ENCODE measurements at places on chromosomes 5 and 9.
A peak's percentile ranks its signal among the peaks of the same experiment; 100 is the strongest.

DNA sequence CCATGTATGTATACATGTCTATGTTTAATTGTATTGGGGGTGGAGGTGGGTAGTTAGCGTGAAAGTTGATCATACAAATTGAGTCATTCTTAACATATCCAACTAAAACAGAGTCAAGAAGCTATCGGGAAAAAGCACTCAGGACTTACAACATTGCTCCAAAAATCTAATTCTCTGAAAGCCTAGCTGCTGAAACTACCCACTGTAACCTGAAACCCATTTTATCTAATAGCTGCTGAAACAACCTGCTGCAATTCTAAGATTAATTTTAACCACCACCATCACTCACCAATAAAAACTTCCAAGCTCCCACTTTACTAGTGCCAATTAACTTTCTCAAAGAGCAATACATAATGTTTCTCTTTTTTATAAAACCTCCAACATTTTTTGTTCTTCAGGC is 32.2 kb downstream of the KCNV2 start:
- DNase-seq = no peak

DNA sequence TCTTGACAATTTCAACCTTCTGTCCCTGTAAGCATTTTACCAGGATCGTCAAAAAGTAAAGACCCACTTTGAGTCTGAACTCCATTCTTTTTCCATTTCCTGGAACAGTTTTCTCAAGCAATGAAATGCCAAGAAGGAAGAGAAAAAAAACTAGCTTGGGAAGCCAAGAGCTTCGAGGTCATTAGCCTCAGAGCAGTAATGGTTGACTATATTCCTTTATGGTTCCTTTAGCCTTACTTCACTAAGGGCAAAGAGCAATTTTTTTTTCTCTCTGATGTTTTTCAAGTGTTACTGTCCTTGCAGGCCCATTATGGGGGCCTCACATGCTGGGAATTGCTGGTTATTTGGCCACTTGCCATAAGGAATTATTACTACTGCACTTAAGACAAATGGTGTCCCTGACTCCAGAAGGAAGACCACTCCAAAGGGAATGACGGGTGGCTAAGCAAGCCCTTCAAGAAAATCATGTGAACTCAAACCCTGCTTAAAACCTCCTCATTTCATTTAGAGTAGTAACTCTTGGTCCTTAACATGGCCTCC is 37.1 kb downstream of the BNC2 start:
- no peak for DNase-seq

- DNase-seq = no peak
These were observed 369 bp downstream of the OCLN start for GRCh38 chr5:69492923-69493395.

DNA sequence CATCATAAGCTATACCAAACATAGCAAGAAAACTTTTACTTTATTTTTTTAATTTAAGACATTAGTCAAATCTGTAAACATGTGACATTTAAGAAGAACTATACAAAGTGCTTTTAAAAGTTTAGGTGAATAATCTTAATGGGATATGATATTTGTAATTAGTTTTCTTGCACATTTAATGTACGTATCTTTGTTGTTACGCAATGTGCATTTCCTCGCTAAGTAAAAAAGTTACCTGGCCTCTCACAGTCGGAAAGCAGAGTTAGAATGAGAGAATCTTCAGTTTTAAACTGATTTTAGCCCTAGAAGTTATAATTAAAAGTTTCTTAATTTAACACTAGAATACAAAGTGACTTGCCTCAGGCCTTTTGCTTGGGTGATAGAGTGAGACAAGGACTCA is 589.8 kb downstream of the DMRTA1 start:
- DNase-seq = no peak

- peak; percentile 30 for DNase-seq
These were observed 83.5 kb upstream of the MINAR2 start for GRCh38 chr5:129664336-129664937.

DNA sequence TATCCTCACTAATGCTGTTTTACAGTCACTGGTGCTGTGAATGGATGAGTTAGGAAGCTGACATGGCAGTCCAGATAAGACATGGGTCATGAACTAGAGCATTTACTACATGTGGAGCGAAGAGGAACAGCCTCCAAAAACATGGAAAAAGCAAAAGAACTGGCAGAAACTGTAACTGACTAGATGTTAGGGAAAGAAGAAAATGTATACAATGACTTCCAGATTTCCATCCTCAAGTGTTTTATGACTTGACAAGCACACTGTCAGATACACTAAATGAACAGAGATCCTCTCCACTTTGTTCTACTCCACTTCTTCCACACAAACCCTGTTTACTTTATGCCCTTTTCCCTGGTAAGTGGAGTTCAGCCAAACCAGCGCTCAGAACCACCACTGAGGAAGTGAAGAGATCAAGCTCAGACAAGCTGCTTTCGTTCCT is 11.5 kb downstream of the HMGCS1 start:
- DNase-seq = no peak

GRCh38 chr5:162384225-162384624 is 316.7 kb downstream of the GABRG2 start:
- no peak for DNase-seq

GRCh38 chr9:81614335-81614734 is 75.0 kb downstream of the TLE1 start:
- no peak for DNase-seq

DNA sequence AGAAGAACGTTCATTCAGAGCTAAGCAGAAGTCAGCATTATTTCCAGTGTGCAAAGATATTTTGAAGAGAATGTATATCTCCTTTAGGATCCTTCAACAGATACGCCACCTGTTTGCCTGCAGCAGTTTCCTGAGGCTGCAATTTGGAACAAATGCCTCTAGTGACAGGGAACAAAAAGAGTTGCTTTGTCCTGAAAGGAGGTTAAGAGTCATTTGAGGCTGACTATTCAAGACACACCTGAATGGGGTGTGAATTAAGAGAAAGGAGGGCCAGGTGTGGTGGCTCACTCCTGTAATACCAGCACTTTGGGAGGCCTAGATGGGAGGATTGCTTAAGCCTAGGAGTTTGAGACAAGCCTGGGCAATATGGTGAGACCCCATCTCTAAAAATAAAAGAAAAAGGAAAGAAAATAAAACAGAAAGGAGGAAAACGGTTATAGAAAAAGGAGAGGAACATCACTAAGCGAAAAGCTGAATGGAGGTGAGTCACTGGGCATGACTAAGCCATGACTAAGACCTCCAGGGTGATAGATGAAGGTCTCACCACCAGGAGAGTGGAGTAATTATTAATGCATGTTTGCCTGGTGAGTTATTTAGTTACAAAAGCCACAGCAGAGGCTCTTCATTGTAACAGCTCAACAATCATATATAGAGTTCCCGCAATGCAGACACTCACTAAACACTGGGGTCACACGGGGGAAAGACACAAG is 255.2 kb upstream of the TNC start:
- peak; percentile 36 for DNase-seq

DNA sequence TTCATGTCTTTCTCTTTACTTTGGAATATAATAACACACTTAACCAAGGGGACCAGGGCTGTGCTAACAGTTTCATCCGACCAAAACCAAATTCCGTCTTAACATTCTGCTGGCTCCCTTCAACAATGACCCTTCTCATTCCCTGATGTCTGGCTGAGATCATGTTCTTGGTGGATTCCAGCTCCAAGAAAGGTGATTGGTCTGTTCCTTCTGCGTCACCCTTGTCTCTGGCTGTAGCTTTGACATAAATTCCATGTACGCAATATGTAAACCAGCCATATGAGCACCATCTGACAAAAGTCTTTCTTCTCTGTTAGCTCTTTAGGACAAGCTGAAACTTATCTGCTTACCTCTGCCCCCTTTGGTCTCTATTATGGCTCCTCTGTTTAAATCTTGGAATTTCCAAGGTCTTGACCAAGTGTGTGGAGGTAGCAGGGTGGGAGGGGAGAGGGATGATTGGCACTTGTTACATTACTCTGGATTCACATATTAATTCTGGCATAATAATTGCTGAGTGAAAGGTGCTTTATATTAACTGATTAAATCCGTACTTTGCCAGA is 45.7 kb upstream of the HSD17B4 start:
- no peak for DNase-seq

GRCh38 chr5:915946-916345 is 23.3 kb downstream of the TRIP13 start:
- DNase-seq = no peak

GRCh38 chr5:6712142-6712576 is 1.1 kb upstream of the TENT4A start:
- peak; percentile 33 for DNase-seq

GRCh38 chr9:28820741-28821140 is 1247.5 kb upstream of the C9orf72 start:
- no peak for DNase-seq

- DNase-seq = no peak
These were observed 392.9 kb upstream of the WWC1 start for GRCh38 chr5:167898361-167899042.
